ENCODE measurements at places on chromosomes 3 and 15.
A peak's percentile ranks its signal among the peaks of the same experiment; 100 is the strongest.

GRCh38 chr3:141253326-141253725, 21.7 kb downstream of the PXYLP1 start:
- no peak for DNase-seq

- no peak for DNase-seq
Measured at GRCh38 chr3:190051641-190052040, 69.1 kb downstream of the P3H2 start.

GRCh38 chr3:172550347-172550943, 27.2 kb upstream of the TNFSF10 start:
- peak; percentile 71 for DNase-seq

DNA sequence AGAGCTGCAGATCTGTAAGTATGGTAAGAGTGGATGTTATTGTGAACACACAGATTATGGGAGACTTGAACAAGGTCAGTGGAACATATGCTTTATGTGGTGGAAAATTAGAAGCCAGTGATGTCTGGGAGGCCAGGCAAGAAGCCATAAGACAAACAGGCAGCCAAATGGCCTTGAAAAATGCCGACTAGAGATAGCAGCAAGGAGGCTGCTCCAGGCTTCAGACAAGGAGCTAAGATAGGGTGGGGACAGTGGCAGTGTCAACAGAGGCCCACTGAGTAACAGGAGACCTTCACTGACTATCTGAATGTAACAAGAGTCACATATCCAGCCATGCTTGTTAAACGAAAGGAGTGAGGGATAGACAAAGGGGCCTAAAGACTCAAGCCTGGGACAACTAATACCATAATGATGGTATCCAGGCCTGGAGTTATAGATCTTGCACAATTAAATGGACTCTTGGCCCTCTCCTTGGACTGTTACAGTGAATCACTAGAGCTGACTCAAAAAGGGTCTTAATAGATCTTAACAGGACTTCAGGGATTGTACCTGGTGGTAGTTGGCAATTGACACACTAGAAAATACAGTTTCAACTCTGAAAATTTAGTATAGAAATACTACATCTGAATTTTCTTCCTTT, 50.6 kb downstream of the CFAP20DC start:
- DNase-seq, result peak; percentile 46

DNA sequence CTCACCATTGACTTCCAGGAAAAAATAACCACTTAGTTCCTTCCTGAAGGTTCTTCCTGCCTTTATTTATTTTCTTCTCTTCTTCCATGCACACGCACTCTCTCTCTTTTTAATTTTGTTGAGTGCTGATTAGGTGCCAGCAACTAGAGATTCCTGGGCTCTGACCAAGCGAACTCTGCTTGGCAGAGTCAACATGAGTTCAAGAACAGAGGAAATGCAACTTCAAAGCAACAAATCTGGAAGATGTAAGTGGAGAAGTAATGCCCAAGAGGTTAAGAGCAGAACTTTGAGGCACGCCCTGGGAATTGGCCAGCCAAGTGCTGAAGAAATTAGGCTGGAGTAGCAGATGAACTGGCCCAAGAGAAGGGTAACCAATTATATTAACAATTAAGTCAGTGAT, 8.5 kb downstream of the ERC2 start:
- DNase-seq, result no peak

Data from cardiac fibroblast (primary cell).